ENCODE measurements at places on chromosomes 7 and 10. TPM values are rescaled to one million over a fixed set of nuclear protein-coding genes. Genes with fewer than 3 reads are reported as not detected.

DNA sequence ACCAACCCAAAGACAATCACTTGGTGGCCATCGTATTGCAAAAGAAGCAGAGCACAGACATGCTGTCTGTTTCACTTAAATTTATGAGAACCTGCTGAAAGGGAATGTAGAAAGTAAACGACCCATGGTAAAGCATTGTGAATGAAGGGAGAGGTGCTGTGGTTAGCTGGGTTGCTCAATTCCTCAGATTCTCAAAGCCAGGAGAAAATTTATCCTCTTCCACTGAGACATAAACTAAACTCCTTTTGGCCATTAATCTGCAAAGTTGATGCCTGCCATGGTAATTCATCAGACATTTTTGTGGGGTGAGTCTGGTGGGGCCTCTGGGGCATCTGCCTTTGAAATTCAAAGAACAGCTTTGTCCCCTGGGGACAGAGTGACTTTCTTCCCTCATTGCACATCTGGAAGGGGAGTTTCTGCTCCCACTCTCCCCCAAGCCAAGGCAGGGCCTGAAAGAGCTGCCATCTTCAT, 951.0 kb downstream of the LRMDA start:
- H3K27me3 ChIP-seq, result no peaks in the 10 kb centered on the region
- no peaks in the 10 kb centered on the region for H3K4me1 ChIP-seq
- no peaks in the 10 kb centered on the region for H3K36me3 ChIP-seq
- no peak overlapping the region for H3K27ac ChIP-seq

- H3K27me3 ChIP-seq, result no peaks in the 10 kb centered on the region
- H3K27ac ChIP-seq, result no peak overlapping the region
- no peak overlapping the region for H3K4me3 ChIP-seq
- no peak for DNase-seq
- peaks cover 5% of the 10 kb centered on the region for H3K4me1 ChIP-seq
- no peaks in the 10 kb centered on the region for H3K36me3 ChIP-seq
Observed at GRCh38 chr10:28250782-28251181, 52.1 kb downstream of the MPP7 start.

- no peaks in the 10 kb centered on the region for H3K36me3 ChIP-seq
- no peaks in the 10 kb centered on the region for H3K4me1 ChIP-seq
- H3K4me3 ChIP-seq, result no peak overlapping the region
- DNase-seq, result no peak
- peaks cover 30% of the 10 kb centered on the region for H3K27me3 ChIP-seq
- no peak overlapping the region for H3K27ac ChIP-seq
Observed at GRCh38 chr7:128924707-128925588, 12.8 kb upstream of the IRF5 start.

GRCh38 chr7:19681596-19681995, 27.2 kb downstream of the POLR1F start:
- H3K27ac ChIP-seq, result no peak overlapping the region
- H3K4me3 ChIP-seq, result no peak overlapping the region
- no peaks in the 10 kb centered on the region for H3K27me3 ChIP-seq
- H3K4me1 ChIP-seq, result peaks cover 3% of the 10 kb centered on the region

DNA sequence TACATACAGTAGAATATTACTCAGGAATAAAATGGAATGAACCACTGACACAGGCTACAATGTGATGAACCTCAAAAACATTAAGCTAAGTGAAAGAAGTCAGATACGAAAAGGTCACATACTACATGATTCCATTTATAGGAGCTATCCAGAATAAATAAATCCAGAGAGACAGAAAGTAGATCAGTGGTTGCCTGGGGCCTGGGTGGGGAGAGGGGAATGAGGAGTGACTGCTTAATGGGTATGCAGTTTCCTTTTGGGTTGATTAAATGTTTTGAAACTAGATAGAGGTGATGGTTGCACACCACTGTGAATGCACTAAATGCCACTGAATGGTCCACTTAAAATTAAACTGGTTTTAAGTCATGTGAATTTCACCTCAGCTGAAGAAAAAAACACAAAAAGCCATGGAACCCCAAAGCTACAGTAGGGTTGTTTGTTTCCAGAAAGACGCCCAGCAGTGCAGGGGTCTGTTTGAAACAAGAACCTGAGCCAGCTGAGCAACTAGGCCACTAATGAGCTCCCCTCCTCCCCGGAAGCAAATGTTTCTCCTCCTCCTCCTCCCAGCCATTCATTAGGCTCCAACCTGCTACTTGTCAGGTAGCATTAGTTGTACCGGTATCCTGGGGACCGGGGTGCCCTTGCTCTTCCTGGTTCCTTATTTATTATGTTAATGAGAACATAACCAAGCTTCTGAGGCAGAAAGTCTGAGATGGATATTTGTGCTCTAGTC, 168.4 kb downstream of the EVX1 start:
- H3K4me1 ChIP-seq, result no peaks in the 10 kb centered on the region
- H3K27me3 ChIP-seq, result no peaks in the 10 kb centered on the region
- no peak for DNase-seq
- no peak overlapping the region for H3K4me3 ChIP-seq
- no peak overlapping the region for H3K27ac ChIP-seq
- H3K36me3 ChIP-seq, result no peaks in the 10 kb centered on the region

DNA sequence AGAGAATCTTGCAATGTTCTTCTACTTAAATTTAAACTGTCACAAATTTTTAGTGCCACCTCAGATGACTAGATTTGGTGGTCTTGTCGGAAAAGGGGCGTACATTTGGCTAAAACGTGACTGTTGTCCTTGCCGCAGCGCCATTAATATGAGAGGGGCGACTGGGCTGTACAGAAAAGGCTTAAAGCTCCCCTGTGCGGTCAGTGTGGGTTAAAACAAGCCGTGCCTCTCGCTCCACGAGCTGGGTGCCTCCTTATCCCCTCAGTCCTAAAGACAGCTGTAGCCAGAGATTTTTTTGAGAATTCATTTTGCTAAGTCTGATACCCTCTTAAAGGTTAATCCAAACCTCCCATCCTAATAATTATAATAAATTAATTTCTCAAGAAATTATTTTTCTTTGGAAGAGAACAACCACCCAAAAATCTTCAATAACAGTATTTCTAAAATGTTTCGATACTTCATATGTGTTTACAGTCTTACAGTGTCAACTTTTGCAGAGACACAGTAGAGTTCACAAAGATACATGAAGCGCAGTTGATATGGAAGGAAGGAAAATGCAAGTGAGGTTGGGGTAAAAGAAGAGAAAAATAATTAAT, 68.6 kb downstream of the C7orf25 start:
- DNase-seq, result no peak
- no peak overlapping the region for H3K4me3 ChIP-seq
- no peak overlapping the region for H3K27ac ChIP-seq
- no peaks in the 10 kb centered on the region for H3K27me3 ChIP-seq
- no peaks in the 10 kb centered on the region for H3K36me3 ChIP-seq
- no peaks in the 10 kb centered on the region for H3K4me1 ChIP-seq

DNA sequence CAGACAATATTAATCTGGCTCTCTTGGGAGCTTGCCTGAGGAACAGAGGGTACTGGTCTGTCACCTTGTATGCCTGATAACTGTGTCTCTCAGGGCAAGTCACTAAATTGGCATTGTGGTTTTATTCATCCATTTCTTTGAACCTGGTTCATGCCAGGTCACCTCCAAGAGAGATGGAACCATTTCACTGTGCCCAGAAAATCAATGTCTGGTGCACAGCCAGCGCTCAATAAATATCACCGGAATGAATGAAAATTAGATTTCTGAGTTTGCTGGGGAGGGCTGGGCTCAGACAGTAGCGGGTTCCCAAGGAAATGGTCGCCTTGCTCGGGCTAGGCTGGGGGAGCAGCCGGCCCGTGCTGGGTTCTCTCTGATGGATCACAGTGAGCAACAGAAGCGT, 64.1 kb upstream of the BAIAP2L1 start:
- no peak overlapping the region for H3K27ac ChIP-seq
- H3K4me1 ChIP-seq, result no peaks in the 10 kb centered on the region
- H3K4me3 ChIP-seq, result no peak overlapping the region

- H3K27me3 ChIP-seq, result no peaks in the 10 kb centered on the region
- H3K27ac ChIP-seq, result no peak overlapping the region
- H3K4me1 ChIP-seq, result no peaks in the 10 kb centered on the region
- no peaks in the 10 kb centered on the region for H3K36me3 ChIP-seq
- H3K4me3 ChIP-seq, result no peak overlapping the region
- no peak for DNase-seq
Observed at GRCh38 chr7:102843850-102844249, 69.0 kb upstream of the LRRC17 start.

Gene CPXM2
- total RNA-seq, result 5.8 TPM
